CD4-positive, alpha-beta T cell treated with Interleukin-6 at 100 ng/mL for 8 hours (primary cell): ENCODE measurements at places on chromosomes 2 and 18.

- no peak for DNase-seq
Measured at GRCh38 chr2:119208791-119209203, 14.8 kb upstream of the STEAP3 start.

- no peak for DNase-seq
Measured at GRCh38 chr2:179263446-179264367, 925 bp downstream of the SESTD1 start.

DNA sequence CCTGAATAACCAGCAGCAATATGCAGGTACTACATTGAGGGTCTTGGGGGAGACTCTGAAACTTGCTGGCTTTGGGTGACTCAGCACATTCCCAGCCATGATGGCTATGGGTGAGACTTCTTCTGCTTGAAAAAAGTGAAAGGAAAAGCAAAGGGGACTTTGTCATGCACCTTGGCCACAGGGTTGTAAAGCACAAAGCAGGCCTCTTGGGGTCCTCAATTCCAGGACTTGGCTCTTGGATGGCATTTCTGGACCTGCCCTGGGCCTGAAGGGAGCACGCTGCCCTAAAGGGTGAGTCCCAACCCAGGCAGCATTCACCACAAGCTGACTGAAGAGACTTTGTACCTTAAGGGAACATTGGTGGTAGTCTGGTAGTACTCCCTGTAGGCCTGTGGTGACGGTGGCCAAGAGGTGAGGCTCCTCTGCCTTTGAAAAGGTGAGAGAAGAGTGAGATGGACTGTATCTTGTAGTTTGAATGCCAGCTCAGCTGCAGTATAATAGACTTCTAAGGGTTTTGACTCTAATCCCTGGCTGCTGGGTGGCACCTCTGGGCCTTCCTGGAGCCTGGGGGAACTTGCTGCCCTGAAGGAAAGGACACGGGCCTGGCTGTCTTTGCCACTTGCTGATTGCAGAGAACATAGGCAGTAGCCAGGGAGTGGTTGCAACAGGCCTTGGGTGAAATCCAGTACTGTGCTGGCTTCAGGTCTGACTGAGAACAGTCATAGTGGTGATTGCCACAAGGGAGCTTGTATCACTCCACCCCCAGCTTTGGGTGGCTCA is 36.5 kb upstream of the CYTIP start:
- DNase-seq: no peak

DNA sequence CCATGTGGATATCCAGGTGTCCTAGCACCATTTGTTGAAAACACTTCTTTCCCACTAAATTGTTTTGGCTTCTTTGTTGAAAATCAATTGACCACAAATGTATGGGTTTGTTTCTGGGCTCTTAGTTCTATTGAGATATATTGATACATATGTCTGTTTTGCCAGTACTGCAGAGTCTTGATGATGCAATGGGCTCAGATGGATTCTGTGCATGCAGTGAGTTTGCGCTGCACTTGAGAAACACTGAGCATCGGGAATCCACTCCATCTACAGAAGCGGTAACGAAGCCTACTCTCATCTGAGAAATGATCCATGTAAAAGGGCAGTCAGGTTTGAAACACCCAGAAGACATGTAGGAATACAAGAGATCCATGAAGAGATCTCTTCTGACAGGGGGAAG is 21.9 kb upstream of the DNAJC10 start:
- no peak for DNase-seq

DNA sequence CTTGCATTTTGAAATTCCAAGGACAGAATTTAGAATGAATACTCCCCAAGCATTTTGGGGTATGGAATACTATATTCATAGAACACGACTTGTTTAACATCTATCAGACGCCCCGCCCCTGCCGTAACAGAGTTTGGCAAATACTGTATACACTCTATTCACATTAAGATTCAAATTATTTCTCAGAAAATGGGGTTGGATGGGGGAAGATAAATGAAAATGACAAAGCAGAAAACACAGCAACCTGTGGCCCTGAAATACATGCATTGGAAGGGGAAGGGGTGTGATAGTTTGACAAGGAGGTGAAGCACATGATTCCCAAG is 634.6 kb upstream of the SLC39A10 start:
- DNase-seq: no peak

DNA sequence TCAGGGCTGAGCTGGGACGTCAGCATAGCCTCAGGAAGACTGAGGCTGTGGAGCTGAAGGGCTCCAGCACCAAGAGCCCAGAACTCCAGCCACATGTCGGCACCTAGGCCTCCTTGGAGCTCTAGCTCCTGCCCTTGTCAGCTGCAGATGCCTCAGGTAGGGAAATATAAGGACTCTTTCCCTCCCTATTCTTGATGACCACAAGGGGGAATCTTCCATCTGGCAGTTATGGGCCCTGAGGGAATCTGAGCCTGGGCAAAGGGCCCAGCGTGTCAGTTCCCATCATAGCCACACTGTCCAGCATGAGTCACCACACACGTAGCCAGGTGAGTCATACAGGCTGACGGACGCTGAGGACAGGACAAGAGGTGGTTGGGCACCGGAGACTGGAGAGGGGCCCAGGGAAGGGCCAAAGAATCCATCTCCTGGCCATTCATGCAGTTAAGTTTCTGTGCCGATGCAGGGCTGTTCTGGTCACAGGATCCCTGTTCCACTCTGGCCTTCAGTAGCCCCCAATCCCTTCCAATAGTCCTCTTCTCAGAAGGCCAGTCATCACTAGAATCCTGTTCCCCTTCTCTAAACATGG is 1.8 kb downstream of the MPV17 start:
- DNase-seq: no peak

GRCh38 chr2:231457101-231457500 is 7.2 kb downstream of the NCL start:
- no peak for DNase-seq

- DNase-seq: no peak
Measured at GRCh38 chr2:108575132-108575966, 41.1 kb downstream of the LIMS1 start.
